ENCODE measurements at places on chromosomes 3 and 15. TPM values are rescaled to one million over a fixed set of nuclear protein-coding genes. Genes with fewer than 3 reads are reported as not detected.

The STRA6 gene
- total RNA-seq = 5.4 TPM

The TPRG1 gene
- total RNA-seq = 3.0 TPM

The ZNF502 gene
- not detected for total RNA-seq

The MUC20 gene
- total RNA-seq = 8.4 TPM

The CHRNA7 gene
- 1.5 TPM for total RNA-seq

The ACTL6A gene
- 37.8 TPM for total RNA-seq

The FETUB gene
- not detected for total RNA-seq

The CAMKV gene
- not detected for total RNA-seq

The BCHE gene
- 1.6 TPM for total RNA-seq

The GOLGA8G gene
- not detected for total RNA-seq

The CCDC12 gene
- total RNA-seq = 23.3 TPM

The SCN11A gene
- total RNA-seq = not detected

The SEMA5B gene
- 68.4 TPM for total RNA-seq

The HCN4 gene
- total RNA-seq = 0.05 TPM

The DOCK3 gene
- total RNA-seq = 0.17 TPM

Measured in chondrocyte (in vitro differentiated cells).